Effector CD4-positive, alpha-beta T cell (primary cell): ENCODE measurements at places on chromosomes 13 and 19.
A peak's percentile ranks its signal among the peaks of the same experiment; 100 is the strongest.

DNA sequence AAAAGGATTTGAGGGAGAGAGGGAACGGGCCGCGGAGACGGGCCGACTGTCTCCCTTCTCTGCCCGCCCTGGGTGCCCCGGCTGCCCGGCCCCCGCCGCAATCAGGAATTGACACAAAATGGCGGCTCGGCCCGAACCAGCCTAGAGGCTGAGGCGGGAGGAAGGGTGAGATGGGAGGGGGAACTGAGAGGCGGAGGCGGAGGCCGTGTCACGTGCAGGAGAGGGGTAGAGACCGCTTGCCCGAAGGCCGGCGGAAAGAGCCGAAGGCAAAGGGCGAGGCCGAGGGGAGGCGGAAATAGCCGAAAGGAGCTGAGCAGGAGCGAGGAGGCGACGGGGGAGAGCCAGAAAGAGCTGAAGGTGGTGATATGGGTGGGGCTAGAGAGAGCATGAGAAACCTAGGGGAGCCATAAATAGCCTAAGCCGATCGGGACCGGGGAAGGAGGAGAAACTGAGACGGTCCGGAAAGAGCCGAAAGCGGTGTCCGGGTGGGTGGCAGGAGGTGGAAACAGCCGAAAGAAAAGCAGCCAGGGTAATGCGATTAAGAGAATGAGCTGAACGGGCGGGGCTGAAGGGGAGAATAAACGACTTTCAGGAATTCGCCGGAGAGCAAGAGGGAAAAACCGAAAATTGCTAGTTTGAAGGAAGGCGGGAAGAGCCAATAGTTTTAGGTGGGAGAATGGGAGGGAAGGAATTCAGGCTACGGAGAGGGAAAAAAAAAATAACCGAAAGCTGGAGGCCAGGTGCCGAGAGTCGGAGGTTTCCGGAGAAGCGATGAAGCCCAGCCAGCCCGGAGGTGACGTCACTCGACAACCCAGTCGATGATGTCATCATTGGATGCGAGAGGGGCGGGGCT is at the start of gene ZC3H4:
TSS of gene ZC3H4 (minus strand) at position 780 of the 853 bp plus-strand sequence. CDS start 1,192 bp downstream, outside the sequence.
- DNase-seq: peak; percentile 99

- no peak for DNase-seq
Measured at GRCh38 chr19:56566904-56567273, 379 bp upstream of the ZNF470 start.

GRCh38 chr13:112441779-112442310 is 65.7 kb downstream of the SPACA7 start:
- no peak for DNase-seq

DNA sequence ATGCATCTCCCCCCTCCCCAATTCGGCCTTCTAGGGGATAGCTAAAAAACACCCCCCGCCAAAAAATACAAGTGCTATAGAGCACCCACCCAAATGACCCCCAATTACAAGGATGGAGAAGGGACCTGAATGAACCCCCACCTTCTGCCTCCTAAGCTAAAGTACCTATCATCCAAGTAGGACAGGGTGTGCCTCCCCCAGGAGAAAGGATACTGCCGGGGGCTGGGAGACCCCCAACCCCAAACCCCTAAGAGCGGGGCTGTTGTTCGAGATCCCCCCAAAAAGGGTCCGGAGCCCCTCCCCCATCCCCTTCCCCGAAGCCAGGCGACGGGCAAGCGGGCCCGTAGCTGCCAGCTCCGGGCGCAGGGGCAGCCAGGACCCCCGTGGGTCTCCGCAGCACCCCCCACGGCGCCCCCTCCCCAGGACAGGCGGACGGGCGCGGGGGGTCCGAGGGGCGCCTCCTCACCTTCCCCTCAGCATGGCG is 1.9 kb downstream of the ZC3H4 start:
- no peak for DNase-seq

GRCh38 chr13:39580881-39581575 is 22.0 kb downstream of the LHFPL6 start:
- no peak for DNase-seq

GRCh38 chr19:46133101-46133627 is 8.7 kb upstream of the IGFL3 start:
- DNase-seq: no peak

- DNase-seq: no peak
Measured at GRCh38 chr13:31043957-31044356, 111.5 kb downstream of the TEX26 start.

DNA sequence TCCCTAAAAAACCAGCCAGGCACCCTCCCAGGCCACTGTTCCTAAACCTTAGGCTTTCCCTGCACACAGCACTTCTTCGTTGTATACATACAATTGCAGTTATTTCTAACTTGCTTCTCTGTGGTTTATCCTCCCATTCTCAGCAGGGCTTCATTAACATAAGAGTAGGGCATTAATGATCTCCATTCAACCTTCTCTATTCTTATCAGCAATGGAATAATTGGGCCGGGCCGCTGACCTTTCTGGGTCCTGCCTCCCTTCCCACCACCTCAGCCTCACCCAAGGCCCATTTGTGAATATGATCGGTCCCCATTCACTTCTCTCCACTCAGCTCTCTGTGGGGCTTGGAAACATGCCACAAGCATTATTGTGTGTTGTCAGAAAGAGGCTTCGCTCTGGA is 184.2 kb downstream of the SUCLA2 start:
- no peak for DNase-seq

GRCh38 chr19:799076-799881 is 2.0 kb downstream of the PTBP1 start:
- DNase-seq: no peak

DNA sequence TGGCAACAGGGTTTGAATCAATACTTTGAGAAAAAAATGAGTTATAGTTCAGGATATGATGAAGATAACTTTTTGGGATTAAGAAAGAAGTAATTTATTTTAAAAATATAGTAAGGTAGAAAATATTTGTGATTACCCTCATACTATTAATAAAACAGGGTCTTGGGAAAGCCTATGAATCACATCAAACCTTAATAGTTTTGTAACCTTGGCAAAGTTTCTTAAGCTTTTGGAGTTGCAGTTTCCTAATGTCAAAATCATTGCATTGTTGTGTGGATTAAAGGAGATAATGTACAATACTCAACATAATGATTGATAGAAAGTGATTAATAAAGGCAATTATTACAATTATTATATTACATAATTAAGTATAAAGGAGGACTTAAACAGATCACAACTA is 149.0 kb downstream of the LMO7 start:
- no peak for DNase-seq

DNA sequence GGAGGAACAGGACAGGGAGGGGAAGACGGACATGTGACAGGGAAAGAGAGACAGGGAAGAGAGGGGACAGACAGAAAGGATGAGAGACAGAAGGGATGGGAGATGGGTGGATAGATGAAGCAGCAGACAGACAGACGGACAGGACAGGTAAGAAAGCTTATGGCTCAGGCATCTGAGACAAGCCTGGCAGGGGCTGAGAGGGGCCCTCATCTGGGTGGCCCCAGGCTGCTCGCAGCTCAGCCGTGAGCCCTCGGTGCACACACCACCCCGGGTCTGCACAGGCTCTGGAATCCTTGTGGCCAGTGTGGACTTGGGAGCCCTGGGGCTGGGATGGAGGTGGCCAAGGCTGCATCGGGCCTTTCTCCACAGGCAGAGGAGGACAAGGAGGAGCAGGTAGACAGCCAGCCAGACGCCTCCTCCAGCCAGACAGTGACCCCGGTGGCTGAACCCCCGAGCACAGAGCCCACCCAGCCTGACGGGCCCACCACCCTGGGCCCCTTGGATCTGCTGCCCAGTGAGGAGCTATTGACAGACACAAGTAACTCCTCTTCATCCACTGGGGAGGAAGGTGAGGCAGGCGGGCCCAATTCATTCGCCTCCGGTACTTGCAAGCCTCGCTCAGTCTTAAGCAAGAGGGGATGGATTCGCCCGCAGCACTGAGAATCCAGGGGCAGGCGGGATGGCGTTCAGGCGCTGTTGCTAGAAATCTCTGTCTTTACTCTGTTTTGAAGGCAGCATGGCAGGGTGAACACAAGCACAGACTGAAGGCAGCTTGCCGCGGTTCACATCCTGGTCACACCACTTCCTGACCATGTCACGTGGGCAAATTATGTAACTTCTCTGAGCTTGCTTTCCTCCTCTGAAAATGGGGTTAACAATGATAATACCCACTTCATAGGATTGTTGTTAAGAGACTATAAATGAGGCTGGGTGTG is 14.0 kb downstream of the GRAMD1A start:
- peak; percentile 59 for DNase-seq

- no peak for DNase-seq
Measured at GRCh38 chr19:1272423-1273262, 2.7 kb upstream of the FAM174C start.

- no peak for DNase-seq
Measured at GRCh38 chr13:32206097-32206740, 108.9 kb downstream of the ZAR1L start.

DNA sequence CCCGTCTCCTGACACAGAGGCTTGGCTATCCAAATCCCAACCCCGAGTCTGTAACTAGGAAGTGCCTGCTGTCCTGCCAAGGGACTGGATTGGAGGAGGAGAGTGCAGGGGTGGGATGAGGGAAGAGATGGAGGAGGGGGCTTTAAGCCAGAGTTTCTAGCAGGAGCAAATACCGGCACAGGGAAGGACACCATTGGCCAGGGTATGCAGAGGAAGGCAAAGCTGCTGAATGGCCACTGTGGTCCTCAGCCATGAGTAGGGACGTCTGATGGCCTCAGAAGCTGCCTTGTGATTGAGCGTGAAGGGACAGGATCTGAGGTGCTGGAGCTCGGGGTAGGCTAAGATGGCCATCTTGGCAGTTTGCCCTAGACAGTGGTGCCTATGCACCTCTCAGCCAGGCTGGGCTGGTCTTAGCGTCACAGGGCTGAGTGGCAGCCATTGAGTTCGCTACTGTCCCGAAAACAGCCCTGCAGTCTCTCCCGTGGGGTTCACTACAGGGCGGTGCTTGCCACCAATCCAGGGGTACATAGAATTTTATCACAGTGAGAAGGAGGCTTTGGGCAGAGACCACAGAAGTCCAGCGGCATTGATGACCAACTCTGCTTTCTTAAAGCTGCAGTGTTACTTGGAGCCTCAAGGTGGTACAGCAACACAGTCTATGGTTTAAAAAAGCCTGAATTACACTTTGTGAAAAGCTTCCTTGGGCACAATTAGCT is 61.8 kb downstream of the AKAP11 start:
- DNase-seq: no peak

DNA sequence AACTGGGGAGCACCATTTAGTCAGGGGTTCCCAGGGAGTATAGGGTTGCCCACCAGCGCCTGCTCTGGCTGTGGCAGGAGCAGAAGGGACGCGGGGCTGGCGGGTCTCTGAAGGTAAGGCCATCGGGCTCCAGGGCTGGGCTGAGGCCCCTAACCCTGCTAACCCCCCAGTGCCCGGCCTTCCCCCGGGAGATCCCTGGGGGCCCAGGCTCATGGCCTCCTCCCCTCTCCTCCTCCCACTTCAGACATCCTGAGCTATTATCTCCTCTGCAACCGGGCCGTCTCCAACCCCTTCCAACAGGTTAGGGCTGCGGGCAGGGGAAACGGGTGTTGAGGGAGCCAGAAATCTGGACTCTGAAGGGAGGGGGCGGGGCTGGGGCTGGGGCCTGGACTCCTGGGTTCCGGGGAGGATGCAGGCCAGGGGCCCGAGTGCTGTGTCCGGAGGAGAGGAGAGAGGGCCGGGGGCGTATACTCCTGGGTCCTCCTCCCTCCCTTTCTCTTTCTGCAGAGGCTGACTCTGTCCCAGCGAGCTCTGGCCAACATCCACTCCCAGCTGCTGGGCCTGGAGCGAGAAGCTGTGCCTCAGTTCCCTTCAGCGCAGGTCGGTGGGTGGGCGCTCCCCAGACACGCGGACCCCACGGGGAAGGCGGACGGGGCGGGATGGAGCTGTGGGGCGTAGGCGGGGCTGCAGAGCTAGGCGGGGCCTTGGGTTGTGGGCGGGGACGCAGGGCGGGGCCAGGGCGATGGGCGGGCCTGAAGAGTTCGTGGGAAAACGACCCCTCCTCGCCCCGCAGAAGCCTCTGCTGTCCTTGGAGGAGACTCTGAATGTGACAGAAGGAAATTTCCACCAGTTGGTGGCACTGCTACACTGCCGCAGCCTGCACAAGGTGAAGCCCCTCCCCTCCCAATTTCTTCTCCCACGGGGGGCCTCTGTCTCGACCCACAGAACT is 15.3 kb downstream of the TTYH1 start:
- no peak for DNase-seq

DNA sequence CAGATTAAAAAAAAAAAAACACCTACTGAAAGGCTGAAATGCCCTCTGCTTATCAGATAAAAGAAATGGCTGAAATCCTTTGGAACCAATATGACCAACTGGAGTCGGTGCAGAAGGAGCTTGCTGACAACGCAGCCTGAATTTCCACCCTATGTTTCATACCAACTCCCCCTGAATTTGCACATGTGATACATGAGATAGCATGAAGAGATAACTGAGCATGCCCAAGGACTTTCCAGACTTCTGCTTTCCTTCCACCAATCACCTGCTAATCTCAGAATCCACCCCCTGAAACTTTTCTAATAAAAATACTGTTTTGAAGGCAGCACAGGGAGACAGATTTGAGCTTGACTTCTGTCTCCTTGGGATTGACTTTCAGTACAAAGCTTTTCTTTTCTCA is 32.2 kb upstream of the WDFY2 start:
- DNase-seq: no peak

GRCh38 chr13:109700176-109700575 is 86.2 kb downstream of the IRS2 start:
- no peak for DNase-seq

DNA sequence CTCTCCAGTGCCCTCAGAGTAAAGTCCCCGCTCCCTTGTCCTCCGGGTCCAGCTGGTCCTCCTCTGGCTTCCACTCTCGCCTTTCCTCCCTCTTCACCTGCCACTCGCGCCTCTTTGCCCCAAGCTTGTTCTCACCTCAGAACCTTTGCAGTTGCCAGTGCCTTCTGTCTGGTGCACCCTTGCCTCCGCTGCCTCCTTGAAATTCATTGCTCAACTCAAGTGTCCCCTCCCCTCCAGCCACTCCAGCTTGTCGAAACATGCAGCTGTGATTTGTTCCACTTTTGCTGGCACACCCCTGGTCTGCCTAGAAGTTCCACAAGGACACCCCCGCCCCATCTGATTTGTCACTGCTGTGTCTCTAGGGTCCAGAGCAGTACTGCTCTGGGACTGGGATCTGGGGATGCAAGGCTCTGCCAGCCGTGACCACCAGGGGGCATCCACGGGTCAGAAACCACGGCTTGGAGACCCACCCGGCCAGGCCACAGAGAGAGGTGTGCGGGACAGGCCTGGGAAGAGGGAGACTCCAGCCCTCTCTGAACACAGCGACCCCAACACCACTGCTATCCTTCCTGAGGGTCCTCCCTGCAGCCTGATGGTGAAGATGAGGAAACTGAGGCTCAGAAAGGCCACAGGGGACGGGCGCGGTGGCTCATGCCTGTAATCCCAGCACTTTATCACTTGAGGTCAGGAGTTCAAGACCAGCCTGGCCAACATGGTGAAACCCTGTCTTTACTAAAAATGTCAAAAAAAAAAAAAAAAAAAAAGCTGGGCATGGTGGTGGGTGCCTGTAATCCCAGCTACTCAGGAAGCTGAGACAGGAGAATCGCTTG is 49.9 kb downstream of the AP1M1 start:
- DNase-seq: peak; percentile 81
